CD8-positive, alpha-beta T cell (primary cell): ENCODE measurements at places on chromosomes 5 and 9. TPM values are rescaled to one million over a fixed set of nuclear protein-coding genes. Genes with fewer than 3 reads are reported as not detected.
A peak's percentile ranks its signal among the peaks of the same experiment; 100 is the strongest.

TTC39B gene
- total RNA-seq, result 23.3 TPM

DNA sequence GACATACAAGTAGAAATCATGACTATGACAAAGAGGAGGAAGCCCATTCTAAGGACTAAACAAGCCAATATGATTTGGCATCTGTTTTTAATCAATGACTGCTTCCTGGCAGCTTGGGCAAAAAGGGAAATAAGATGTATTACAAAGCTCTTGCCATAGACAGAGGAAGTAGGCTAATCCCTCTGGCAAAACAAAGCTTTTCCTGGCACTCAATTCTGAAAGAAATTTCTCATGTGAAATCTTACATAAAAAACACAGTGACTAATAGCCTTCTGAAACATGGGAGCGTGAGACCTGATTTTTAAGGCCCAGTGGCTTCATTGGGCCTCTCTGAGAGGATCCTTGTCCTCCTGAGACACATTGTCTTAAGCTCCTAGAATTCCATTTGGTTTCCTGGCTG lies 93.6 kb downstream of the COL23A1 start:
- DNase-seq, result no peak

DNA sequence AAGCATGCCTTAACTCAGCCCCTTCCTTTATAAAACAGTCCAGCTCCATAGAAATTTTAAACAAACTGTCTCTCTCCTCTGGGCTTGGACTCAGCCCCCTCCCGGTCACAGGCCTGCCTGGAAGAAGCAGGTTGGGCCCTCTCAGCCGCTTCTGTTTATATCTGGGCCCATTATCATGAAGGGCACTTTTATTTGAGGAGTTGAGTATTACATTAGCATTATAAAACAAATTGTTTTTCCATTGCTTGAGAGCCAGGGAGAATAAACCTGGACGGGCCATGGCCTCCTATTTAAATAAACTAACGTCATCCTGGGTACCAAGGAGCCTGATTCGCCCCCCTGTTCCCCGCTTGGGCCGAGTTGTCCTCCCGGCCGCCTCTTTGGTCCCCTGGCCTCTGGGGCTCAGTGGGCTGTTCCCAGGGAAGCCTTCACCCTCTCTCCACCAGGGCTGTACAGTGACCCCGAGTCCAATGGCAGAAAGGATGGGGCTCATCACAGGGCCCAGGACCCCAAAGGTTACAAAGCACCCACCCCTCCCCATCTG lies 13.2 kb downstream of the IRX2 start:
- DNase-seq, result peak; percentile 31

GRCh38 chr9:113617550-113617949 lies 154.0 kb downstream of the RGS3 start:
- DNase-seq, result no peak

DNA sequence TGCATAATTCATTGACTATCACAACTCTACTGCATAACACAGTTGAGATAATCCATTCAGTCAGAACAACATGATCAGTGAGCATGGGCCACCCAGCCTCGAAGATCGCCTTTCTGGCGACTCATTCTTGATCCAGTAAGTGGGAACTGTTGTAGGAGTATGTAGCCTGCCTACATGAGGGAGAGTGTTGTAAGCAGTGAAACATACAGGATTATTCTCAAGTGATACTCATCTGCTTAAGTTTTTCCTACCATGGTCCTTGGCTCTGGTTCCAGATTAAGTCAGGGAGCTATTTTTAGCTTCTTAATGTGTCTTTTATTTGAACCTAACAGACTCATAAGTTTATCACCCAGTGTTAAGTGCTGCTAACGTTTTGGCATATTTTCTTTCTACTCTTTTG lies 44.0 kb downstream of the TNPO1 start:
- DNase-seq, result no peak

DNA sequence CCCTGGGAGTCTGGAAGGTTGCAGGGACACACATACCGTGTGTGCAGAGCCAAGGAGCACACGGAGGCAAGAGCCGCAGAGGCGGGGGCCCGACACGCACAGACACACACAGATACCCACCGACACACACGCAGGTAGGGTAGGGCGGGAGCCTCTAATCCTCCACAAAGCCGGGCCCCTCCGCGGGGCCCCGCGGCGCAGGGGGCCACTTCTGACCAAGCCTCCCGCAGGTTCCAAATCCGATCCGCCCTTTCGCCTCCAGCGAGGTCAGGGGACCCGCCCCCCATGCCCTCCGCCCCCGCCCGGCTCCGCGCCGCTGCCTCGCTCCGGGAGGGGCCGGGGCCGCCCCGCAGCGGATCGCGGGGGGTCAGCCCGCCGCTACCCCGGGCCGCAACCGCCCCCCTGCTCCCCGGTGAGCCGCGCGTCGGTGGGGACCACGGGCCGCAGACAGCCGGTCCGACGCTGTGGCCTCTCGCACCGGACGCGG lies 1.4 kb upstream of the LMX1B start:
- DNase-seq, result no peak

DNA sequence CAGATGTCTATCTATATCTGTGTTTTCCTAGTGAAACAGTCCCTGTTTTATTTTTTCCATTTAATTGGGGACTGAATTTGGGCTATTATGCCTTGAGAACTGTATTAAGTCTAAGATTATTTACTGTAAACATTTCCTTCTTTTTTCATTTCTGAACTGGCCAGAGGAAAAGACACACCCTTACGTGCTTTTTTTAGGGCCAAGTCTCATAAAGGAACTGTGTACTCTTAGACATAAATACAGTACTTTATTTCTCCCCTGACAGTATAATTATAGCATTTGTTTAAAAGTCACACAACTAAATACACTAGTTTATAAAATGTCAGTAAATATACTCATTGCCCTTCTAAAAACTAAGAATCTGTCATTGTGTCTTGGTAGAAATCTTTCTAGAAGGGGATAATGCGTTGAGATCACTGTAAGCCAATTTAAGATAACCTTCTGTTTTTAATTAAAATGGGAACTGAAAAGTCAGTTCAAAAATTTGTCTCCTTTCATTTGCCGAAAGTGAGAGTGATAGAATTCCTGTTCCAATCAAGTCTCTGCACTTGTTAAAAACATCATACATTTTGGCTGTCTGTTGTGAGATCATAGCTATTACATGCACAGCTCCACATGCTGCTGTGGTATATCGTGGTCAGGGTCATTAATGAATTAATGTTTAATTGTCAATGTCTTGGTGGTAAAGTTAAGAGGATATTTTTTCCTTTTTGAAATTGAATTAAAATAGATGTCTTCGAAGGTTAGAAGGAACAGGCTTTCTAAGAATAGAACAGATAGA lies 132.1 kb downstream of the FOCAD start:
- DNase-seq, result no peak

DNA sequence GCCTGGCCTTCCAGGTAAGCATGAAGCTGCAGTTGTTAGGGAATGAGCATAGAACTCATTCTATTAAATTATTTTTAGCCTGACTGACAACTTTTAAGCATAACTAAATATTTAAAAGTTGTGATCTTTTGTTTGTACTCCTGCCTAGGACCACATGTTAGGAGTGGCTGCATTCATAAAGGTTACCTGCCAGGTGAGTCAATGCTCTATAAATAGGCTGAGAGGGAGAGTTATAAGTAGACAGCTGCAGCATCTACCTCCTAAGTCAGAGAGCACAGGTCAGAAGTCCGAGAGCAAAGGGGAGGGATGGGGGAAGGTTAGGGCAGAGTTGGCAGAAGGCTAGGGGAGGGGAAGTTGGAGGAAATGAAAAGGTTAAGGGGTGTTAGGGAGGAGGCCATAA lies 292.4 kb upstream of the TLE4 start:
- DNase-seq, result no peak

CCL21 gene
- total RNA-seq, result not detected
